ENCODE measurements at places on chromosomes 16 and 17.

GRCh38 chr17:49931416-49932137 lies 37.4 kb upstream of the DLX4 start:
- DNase-seq: no peak

- no peak for DNase-seq
Measured at GRCh38 chr17:77098884-77099545, 41.8 kb upstream of the SEC14L1 start.

DNA sequence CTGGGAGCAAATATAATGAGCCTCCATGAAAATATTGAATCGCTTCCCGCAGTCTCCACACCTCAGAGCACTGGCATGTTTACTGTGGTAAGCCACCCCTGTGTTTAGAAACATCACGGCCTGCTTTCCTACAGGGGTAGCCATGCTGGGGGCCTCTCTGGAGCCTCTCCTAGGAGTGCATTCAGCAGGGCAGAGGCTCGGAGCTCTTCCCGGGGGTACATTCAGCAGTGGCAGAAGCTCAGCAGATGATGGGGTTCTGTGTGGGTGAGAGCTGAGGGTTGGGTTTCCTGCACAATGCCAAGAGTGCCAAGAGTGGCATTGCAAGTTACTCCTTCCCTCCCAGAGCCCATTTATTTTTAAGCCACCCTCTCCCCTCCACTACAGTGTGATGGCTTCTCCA lies 386.6 kb downstream of the SEC14L1 start:
- DNase-seq: no peak

GRCh38 chr17:17055286-17056155 lies 13.3 kb downstream of the MPRIP start:
- no peak for DNase-seq

Data from stimulated activated CD4-positive, alpha-beta T cell treated with anti-CD3 and anti-CD28 coated beads, Interleukin-1b, Interleukin-23, amount 100 ng/mL, for 24 hours (primary cell).